ENCODE measurements at places on chromosomes 4 and X.

GRCh38 chr4:140686796-140687195 lies 69.4 kb downstream of the TBC1D9 start:
- H3K27me3 ChIP-seq, result no peaks in the 10 kb centered on the region
- DNase-seq, result no peak
- no peak overlapping the region for H3K27ac ChIP-seq
- H3K36me3 ChIP-seq, result peaks cover 9% of the 10 kb centered on the region
- H3K4me1 ChIP-seq, result peaks cover 15% of the 10 kb centered on the region
- no peak overlapping the region for H3K4me3 ChIP-seq

- no peak overlapping the region for H3K4me3 ChIP-seq
- DNase-seq, result no peak
- no peaks in the 10 kb centered on the region for H3K4me1 ChIP-seq
Measured at GRCh38 chr4:74549936-74550335, 105.0 kb downstream of the AREG start.

DNA sequence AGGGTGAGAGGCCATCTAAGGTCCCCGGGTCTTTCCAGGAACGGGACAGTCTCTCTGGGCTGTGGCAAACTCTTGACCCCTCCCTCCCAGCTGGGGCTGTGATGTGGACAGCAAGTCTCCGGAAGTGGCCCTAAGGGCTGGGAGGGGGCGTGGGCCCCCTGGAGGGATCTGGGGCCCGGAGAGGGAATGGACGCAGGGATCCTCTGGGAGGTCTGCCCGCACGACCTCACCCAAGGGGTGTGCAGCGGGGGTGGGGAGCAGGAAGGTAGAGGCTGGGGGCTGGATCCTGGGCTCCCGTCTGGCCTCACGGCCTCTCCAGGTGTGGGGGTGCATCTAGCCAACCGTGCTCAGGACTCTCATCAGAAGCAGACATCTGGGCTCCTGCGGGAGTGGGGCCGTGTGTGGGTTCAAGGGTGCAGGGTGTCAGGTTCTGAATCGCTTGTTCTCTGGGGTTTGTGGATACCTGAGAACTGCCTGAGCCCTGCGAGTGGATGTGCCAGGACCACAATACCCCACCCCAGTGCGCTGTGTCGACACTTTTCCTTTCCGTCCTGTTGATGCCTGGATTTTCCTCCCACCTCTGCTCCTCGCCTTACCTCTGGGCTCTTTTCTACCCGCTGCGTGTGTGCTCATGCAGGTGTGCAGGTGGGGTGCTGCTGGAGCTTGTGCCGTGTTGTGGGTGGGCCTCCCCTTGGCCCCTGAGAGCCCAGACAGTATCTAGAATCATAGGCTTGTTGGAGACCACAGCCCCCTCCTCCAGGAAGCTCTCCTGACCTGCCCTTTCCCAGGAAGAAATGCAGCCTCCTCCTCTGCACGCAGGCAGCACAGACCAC lies 915 bp downstream of the CPZ start:
- no peaks in the 10 kb centered on the region for H3K4me1 ChIP-seq
- no peak for DNase-seq
- peak overlapping the region; percentile 39 for H3K4me3 ChIP-seq
- peaks cover 37% of the 10 kb centered on the region for H3K27me3 ChIP-seq

DNA sequence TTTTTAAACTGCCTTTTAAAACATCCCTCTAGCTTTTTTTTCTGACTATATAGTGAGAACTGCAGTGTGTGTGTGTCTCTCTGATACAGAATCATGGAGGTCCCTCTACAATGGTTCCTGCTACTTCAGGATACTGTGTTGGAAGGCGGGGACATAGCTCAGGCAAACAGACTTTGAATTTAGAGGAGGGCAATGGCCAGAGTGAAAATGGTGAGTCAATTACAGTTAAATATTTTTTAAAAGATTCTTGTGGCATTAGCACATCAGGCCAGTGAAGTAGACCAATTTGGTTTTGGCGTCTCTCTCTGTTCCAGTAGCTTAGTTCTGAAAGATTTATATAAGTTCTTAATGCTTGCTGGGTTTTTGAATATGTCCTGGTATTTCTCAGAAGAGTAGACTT lies 47.1 kb downstream of the ALG13 start:
- H3K27me3 ChIP-seq, result no peaks in the 10 kb centered on the region
- no peak overlapping the region for H3K4me3 ChIP-seq
- H3K36me3 ChIP-seq, result peaks cover 30% of the 10 kb centered on the region
- no peaks in the 10 kb centered on the region for H3K4me1 ChIP-seq

DNA sequence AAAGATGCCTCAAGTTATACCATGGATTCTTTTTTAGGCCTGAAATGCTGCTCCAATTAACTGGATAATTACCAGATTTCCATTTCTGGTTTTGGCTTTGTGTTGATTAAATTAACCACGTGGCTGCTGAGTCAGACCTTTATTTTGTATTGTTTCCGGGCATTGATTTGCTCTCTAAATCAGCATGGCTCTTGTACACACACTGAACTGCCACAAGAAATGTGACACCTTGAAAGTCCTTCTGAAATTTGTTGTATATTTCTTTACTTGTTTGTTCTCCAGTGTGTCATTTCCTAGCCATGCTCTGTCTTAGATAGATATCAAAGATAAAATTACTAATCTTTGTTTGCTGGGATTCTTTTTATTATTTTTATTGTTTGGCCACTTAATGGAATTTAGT lies 11.7 kb downstream of the MTTP start:
- no peaks in the 10 kb centered on the region for H3K27me3 ChIP-seq
- H3K27ac ChIP-seq, result no peak overlapping the region
- DNase-seq, result no peak
- H3K4me1 ChIP-seq, result no peaks in the 10 kb centered on the region

GRCh38 chr4:184636897-184637296 lies 12.3 kb downstream of the CASP3 start:
- DNase-seq, result no peak
- H3K4me3 ChIP-seq, result no peak overlapping the region
- H3K4me1 ChIP-seq, result no peaks in the 10 kb centered on the region
- H3K27ac ChIP-seq, result no peak overlapping the region
- no peaks in the 10 kb centered on the region for H3K27me3 ChIP-seq
- peaks cover 51% of the 10 kb centered on the region for H3K36me3 ChIP-seq

- H3K4me3 ChIP-seq, result no peak overlapping the region
- DNase-seq, result no peak
- no peaks in the 10 kb centered on the region for H3K27me3 ChIP-seq
- no peaks in the 10 kb centered on the region for H3K4me1 ChIP-seq
Measured at GRCh38 chrX:116272322-116272721, 101.8 kb downstream of the AGTR2 start.

- no peaks in the 10 kb centered on the region for H3K4me1 ChIP-seq
- H3K4me3 ChIP-seq, result no peak overlapping the region
- DNase-seq, result no peak
- no peaks in the 10 kb centered on the region for H3K27me3 ChIP-seq
- no peak overlapping the region for H3K27ac ChIP-seq
Measured at GRCh38 chr4:79869597-79870237, 203.3 kb downstream of the ANTXR2 start.

GRCh38 chr4:151613290-151613689 lies 147.5 kb downstream of the GATB start:
- no peaks in the 10 kb centered on the region for H3K4me1 ChIP-seq
- H3K4me3 ChIP-seq, result no peak overlapping the region
- H3K27ac ChIP-seq, result no peak overlapping the region

- H3K36me3 ChIP-seq, result no peaks in the 10 kb centered on the region
- H3K27ac ChIP-seq, result no peak overlapping the region
- DNase-seq, result no peak
- peaks cover 9% of the 10 kb centered on the region for H3K4me1 ChIP-seq
Measured at GRCh38 chr4:8312069-8312445, 42.5 kb downstream of the HTRA3 start.

GRCh38 chr4:186693159-186693815 lies 30.4 kb downstream of the FAT1 start:
- no peaks in the 10 kb centered on the region for H3K27me3 ChIP-seq
- H3K36me3 ChIP-seq, result no peaks in the 10 kb centered on the region
- H3K4me3 ChIP-seq, result no peak overlapping the region

DNA sequence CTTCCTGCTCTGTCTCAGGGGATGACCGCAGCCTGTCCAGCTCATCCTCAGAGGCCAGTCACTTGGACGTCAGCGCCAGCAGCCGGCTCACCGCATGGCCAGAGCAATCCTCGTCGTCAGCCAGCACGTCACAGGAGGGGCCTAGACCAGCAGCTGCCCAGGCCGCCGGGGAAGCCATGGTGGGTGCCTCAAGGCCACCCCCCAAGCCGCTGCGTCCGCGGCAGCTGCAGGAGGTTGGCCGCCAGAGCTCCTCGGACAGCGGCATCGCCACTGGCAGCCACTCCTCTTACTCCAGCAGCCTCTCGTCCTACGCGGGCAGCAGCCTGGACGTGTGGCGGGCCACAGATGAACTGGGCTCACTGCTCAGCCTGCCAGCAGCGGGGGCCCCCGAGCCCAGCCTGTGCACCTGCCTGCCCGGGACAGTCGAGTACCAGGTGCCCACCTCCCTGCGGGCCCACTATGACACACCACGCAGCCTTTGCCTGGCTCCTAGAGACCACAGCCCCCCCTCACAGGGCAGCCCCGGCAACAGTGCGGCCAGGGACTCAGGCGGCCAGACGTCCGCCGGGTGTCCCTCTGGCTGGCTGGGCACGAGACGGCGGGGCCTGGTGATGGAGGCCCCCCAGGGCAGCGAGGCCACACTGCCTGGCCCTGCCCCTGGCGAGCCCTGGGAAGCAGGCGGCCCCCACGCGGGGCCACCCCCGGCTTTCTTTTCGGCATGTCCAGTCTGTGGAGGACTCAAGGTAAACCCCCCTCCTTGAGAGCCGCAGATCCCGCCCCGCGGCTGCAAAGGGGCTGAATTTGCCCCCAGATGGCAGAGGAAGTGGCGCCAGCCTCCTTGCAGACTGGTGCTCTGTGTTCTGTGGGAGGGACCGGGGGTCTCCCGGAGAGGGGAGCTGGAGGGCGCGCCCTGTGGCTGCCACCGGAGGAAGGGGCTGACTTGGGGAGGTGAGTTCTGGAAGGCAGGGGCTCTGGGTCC lies 29.9 kb downstream of the DOK7 start:
- no peaks in the 10 kb centered on the region for H3K36me3 ChIP-seq
- no peak overlapping the region for H3K4me3 ChIP-seq
- H3K27ac ChIP-seq, result no peak overlapping the region
- no peak for DNase-seq
- peaks cover 34% of the 10 kb centered on the region for H3K27me3 ChIP-seq

DNA sequence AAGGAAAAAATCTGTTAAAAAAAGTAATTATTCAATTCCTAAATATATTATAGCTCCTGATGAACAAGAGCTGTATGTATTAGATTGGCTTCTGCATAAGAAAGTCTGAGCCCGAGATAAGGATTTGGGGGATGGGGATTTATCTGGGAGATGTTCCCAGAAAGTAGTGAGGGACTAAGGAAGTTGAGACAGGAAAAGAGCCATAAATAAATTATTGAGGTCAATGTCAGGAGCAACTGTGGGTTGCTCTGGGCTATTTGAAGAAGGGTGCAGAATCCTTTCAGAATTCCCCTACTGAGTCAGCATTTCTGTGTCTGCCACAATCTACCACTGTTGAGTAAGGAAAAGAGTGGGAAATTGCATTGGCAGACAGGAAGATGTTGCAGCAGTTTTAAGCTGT lies 3.1 kb upstream of the TDO2 start:
- no peak overlapping the region for H3K27ac ChIP-seq
- H3K4me3 ChIP-seq, result no peak overlapping the region
- no peak for DNase-seq
- H3K4me1 ChIP-seq, result no peaks in the 10 kb centered on the region
- no peaks in the 10 kb centered on the region for H3K27me3 ChIP-seq
- no peaks in the 10 kb centered on the region for H3K36me3 ChIP-seq

GRCh38 chr4:106868381-106869035 lies 167.6 kb downstream of the DKK2 start:
- H3K27me3 ChIP-seq, result no peaks in the 10 kb centered on the region
- no peaks in the 10 kb centered on the region for H3K4me1 ChIP-seq
- H3K27ac ChIP-seq, result no peak overlapping the region
- no peaks in the 10 kb centered on the region for H3K36me3 ChIP-seq
- H3K4me3 ChIP-seq, result no peak overlapping the region

GRCh38 chr4:87875191-87875590 lies 42.4 kb downstream of the MEPE start:
- no peak overlapping the region for H3K4me3 ChIP-seq
- no peaks in the 10 kb centered on the region for H3K36me3 ChIP-seq
- DNase-seq, result no peak
- peaks cover 7% of the 10 kb centered on the region for H3K4me1 ChIP-seq
- H3K27ac ChIP-seq, result no peak overlapping the region
- no peaks in the 10 kb centered on the region for H3K27me3 ChIP-seq

DNA sequence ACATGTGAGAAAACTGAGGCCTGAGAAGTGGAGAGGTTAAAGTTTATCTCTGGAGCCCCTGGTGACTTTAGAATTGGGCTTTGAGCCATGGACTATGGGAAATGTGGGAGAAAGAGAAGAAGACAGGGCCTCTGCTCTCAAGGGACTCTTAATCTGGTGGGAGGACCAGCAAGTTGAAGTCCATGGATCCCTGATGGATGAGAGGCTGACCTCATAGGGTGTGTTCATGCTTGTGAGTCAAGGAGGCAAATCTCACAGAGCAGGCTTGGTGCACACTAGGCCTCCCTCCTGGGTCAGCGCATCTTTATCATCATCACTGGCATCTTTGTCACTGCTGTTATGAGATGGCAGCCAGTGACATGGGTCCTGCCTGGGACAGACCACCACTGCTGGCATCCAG lies 211.9 kb downstream of the AFAP1 start:
- H3K4me3 ChIP-seq, result no peak overlapping the region

DNA sequence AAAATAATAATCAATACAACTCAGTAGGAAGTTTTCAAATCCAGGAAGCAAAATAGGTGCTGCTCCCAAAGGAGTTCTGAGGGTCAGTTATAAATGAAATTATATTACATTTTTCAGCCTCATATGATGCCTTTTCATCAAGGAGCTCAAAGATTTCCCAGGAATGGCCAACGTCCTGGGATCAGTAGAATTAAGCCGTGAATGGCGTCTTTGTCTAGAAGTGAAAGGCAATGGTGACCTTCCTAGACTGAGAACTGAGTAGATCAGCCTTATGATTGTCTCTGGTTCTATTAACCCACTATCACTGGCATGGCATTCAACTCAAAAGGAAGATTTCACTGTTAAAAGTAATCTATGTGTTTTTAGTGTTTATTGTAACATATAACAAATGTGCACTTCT lies 74.4 kb downstream of the ENOX2 start:
- H3K4me3 ChIP-seq, result no peak overlapping the region
- no peak for DNase-seq
- H3K4me1 ChIP-seq, result no peaks in the 10 kb centered on the region
- no peaks in the 10 kb centered on the region for H3K36me3 ChIP-seq

- no peaks in the 10 kb centered on the region for H3K36me3 ChIP-seq
- H3K27ac ChIP-seq, result no peak overlapping the region
- no peak overlapping the region for H3K4me3 ChIP-seq
- no peaks in the 10 kb centered on the region for H3K27me3 ChIP-seq
Measured at GRCh38 chr4:42385516-42385915, 11.8 kb upstream of the SHISA3 start.

- DNase-seq, result no peak
- H3K4me1 ChIP-seq, result peaks cover 27% of the 10 kb centered on the region
- no peak overlapping the region for H3K27ac ChIP-seq
- no peak overlapping the region for H3K4me3 ChIP-seq
Measured at GRCh38 chr4:54097152-54097551, 2.8 kb upstream of the GSX2 start.

All from upper lobe of right lung (tissue), 1 donor.